ENCODE measurements at places on chromosomes 13 and 19. TPM values are rescaled to one million over a fixed set of nuclear protein-coding genes. Genes with fewer than 3 reads are reported as not detected.

ZIC2 gene
- not detected for total RNA-seq

DLL3 gene
- not detected for total RNA-seq

KIR2DL4 gene
- not detected for total RNA-seq

RASIP1 gene
- total RNA-seq, result 0.12 TPM

MAP4K1 gene
- 351 TPM for total RNA-seq

GRK1 gene
- total RNA-seq, result 0.07 TPM

SIGLEC12 gene
- not detected for total RNA-seq

ZNF556 gene
- not detected for total RNA-seq

WDR87 gene
- not detected for total RNA-seq

CPAMD8 gene
- 3.3 TPM for total RNA-seq

DOCK6 gene
- 6.1 TPM for total RNA-seq

ADGRE2 gene
- total RNA-seq, result 20.6 TPM

MYO1F gene
- total RNA-seq, result 270 TPM

KIR3DL2 gene
- total RNA-seq, result 0.92 TPM

C3 gene
- not detected for total RNA-seq

TNNI3 gene
- total RNA-seq, result not detected

FXYD3 gene
- total RNA-seq, result not detected

SELENOV gene
- not detected for total RNA-seq

KCNN4 gene
- total RNA-seq, result 63.1 TPM

UBE2L5 gene
- total RNA-seq, result not detected

ZNF681 gene
- total RNA-seq, result 1.5 TPM

RNF225 gene
- not detected for total RNA-seq

ZNF600 gene
- 5.7 TPM for total RNA-seq

LRG1 gene
- total RNA-seq, result 0.31 TPM

ETV2 gene
- 0.52 TPM for total RNA-seq

FAM216B gene
- not detected for total RNA-seq

IZUMO2 gene
- not detected for total RNA-seq

ZNF221 gene
- total RNA-seq, result 0.16 TPM

ZNF497 gene
- total RNA-seq, result 0.55 TPM

SIGLEC8 gene
- not detected for total RNA-seq

IQCN gene
- total RNA-seq, result 16.5 TPM

CEACAM21 gene
- 44.4 TPM for total RNA-seq

Data from T-helper 17 cell (primary cell).